AG08395 (cell line): ENCODE measurements at places on chromosomes 4 and X.
A peak's percentile ranks its signal among the peaks of the same experiment; 100 is the strongest.

GRCh38 chr4:143524211-143524610, 10.7 kb downstream of the SMARCA5 start:
- DNase-seq: no peak

DNA sequence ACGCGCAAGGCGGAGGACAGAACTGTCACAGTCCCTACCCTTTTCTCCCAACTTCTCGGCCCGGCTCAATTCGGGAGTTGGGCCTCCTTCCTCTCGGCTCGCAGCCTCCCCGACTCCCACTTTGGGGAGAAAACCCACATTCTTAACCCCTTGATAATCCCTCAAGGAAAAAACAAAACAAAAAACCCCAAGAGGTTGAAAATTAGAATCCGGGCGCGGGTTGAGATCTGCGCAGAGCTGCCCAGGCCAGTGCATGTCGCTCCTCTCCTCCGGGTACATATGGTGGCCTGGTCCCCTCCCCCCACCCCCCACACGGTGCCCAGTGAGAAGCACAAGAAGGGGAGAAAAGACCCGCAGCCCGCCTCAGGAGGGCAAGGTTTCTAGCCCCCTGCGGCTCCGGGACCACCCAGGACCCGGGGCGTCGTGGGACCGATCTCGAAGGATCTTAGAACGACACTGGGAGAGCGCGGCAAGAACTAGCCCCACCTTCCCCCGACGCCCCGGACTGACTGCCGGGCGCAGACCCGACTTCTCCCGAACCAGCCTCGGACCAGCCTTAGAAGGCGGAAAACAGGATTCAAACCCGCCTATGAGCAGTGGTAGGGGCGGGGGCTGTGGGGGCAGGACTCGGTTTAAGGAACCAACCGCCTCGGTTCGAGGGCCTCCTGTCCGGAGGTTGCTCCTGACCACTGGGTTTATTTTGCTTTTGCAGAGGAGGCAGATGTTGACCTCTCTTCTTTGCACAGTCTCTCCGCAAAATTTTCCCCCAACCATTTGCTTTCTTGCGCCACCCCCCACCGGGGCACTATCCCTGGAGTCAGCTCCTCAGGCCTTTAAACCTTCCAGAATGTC, 2.5 kb upstream of the PDGFRA start:
- peak; percentile 67 for DNase-seq

DNA sequence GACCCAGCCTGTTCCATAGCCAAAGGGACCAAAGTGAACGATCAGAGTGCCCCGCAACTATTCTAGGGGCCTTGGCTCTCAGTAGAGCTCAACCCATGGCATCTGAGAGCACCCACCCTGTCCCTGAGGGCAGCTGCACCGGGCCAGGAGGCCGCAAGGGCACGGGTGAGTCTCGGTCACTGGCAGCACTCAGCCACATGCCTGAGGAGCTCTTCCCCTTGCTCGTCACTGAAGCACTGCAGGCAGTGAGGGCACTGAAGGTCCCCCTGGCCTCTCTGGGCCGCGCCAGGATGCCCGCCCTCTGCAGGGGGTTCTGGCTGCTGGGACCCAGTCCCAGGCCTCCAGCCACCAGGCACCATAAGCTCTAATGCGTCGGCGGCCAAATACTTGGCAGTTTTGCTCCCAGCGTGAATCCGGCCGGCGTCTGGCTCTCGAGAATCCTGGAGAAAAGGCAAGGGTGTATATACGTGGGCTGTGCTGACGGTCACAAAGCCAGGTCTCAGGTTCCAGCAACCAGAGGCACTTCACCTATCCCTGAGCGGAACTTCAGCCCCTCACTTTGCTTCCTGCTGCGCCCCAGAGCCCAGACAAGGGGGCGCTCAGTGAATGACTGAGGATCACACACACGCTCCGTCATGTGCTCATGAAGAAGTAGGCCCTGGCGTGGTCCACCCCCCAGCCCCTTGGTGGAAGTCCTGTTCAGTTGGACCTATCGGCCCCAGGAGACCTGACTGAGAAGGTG, 13.9 kb downstream of the TNIP2 start:
- DNase-seq: no peak

GRCh38 chr4:123699880-123700771, 303.5 kb downstream of the SPRY1 start:
- DNase-seq: peak; percentile 88

DNA sequence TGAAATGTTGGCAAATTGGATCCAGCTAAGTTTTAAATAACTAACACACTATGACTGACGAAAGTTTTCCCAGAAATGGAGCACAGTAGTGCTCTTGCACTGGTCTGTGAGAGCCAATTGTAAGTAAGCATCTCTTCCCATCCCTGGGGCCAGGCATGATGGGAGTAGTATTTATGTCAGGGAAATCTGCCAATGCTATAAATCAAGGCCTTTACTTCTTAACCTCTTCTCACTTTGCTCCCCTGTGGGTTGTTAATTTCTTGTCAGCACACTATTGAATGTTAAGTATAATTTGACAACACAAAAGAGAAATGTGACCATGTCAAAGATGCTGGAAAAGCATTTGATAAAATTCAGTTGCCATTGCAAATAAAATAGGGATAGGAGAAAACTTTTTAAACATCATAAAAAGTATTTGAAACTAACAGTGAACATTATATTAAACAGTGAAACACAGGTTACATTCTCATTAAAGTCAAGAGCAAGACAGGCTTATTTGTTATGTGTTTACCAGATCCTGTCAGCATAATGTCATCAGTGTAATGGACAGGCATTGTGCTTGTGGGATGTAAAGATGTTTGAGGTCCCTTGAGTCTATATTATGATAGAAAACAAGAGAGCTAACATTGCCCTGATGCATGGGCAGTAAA, 5.0 kb downstream of the F8A1 start:
- no peak for DNase-seq

GRCh38 chr4:117429061-117429460, 343.7 kb upstream of the TRAM1L1 start:
- DNase-seq: no peak

GRCh38 chrX:131752493-131753198, 208.8 kb downstream of the OR13H1 start:
- DNase-seq: peak; percentile 22

DNA sequence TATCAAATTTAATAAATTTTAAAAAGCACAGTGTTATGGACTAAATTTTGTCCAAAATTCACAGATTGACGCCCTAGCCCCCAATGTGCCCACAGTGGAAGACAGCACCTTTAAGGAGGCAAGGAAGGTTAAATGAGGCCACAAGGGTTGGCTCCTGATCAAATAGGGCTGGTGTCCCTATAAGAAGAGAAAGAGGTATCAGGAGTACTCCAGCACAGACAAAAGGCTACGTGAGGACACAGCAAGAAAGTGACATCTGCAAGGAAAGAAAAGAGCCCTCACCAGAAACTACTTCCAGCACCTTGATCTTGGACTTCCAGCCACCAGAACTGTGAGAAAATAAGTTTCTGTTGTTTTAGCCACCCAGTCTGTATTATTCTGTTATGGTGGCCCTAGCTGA, 48.8 kb downstream of the FAM13A start:
- no peak for DNase-seq

DNA sequence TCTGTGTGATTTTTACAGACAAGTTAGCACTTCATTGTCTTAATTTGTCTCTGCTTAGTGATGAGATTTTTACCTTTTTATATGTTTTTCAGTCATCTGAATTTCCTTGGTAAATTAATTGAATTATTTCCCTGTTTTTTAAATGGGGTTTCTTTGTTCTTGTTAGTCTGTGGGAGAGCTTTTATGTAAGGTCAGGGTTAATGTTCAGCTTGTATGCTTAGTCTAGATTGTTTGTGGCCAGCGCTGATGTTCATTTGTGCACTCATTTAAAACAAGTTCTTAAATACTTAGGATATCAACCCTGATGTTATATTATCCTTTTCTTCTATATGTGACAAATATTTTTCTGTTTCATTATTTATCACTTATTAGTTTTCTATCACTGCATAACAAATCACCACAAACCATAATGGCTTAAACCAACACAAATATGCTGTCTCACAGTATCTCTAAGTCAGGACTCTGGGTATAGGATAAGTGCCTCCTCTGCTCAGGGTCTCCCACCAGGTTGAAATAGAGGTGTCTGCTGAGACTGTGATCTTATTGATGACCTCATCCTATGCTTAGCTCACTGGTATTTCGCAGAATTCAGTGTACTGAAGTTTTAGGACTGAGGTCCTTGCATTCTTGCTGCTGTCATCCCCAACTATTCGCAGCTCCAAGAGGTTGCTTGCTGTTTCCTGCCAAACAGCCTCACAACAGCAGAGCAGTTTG, 53.2 kb downstream of the ATP10D start:
- DNase-seq: no peak
